GM18507 (cell line): ENCODE measurements at places on chromosomes 12 and 14.

DNA sequence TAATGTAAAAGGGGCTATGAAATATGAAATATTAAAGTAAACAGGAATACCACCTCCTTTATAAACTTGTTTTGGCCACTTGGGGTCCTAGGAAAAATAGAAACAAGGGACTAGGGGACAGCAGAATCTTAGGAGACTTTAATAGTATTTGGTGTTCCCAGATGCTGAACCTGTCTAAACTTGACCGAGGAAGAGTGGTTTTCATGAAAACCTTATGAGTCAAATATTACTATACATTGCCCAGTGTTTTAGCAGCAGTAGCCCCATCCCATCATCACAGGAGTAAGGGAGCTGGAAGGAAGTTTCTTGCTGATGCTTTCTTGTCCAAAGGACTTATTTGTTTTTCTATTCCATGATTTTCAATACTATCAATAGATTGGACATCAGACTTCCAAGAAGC is 177.5 kb upstream of the CAND1 start:
- no peak for DNase-seq

DNA sequence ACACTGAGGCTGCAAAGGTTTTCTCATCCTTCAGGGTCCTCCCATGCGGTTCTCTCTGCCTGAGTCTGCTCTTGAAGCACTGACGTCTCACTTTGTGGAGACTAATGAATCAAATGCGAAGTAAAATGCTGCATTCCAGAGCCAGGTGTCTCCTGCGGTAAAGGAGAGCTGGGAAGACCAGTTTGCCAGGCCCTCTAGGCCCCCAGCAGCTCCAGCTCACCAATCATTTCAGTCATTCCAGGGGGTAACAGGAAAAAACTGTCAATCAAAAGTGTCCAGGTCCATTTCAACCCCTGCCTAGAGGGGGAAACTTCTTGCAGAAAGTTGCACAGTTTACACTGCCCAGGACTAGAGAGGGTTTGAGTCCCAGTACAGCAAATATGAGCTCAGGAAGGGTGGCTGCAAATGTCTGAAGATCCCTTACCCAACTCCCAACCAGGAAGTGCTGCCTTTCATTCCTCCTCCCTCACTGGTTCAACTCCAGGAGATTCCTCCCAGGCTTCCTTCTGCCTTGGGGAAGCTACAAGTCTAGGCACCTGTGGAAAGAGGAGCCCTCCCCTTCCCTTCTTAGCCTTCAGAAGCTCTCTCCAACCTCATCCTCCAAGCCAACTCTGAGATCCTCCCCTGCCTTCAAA is 2.7 kb upstream of the NXPH4 start:
- DNase-seq = no peak

- no peak for DNase-seq
Measured at GRCh38 chr14:42980419-42980818, 1373.7 kb downstream of the LRFN5 start.

DNA sequence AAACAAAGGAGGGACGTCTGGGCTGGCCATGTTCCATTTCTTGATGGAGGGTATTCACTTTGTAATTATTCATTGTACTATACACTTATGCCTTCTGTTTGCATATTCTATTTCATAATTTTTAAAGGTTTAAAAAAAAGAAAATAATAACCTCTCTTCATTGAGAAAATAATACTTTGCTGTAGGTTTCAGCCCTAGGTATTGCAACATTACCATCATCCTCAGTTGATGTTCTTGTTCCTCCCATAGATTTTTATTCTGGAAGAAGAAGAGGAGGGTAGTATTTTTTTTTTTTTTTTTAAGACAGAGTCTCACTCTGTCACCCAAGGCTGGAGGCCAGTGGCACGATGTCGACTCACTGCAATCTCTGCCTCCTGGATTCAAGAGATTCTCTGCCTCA is 54.7 kb downstream of the PHLDA1 start:
- no peak for DNase-seq
